ENCODE measurements at places on chromosomes 3 and 15.

DNA sequence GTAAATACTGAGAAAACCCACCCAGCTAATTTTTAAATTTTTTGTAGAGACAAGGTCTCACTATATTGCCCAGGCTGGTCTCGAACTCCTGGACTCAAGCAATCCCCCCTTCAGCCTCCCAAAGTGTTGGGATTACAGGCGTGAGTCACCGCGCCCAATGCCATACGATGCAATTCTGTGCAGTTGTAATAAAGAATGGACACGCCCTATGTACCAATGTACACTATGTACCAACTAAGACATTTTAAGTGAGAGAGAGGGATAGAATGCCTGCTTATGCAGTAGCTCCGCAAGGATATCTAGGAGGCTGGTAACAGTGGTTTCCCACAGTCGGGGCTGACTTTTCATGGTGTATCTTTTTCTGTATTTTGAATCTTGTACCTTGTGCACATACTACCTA is 14.6 kb downstream of the ZNF710 start:
- DNase-seq: no peak

- peak; percentile 46 for DNase-seq
Observed at GRCh38 chr3:16300307-16300706, 35.3 kb downstream of the OXNAD1 start.

DNA sequence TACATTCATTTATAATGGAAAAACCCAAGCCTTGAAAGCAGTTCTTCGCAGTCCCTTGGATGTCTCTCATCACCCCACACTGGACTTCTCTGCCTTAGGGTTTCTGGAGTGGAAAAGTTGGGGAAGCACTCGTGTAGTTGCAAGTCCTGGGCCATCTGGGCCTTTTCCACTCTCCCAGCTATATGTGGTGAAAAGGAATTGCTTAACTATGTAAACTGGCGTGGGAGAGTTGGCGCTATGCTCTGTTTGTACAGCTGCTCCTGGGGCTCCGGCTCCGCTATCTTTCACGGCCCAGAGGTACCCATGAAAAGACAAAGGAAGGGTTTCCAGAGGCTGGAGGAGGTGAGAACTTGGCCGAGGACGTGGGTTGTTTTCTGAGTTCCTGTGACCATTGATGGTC is 81.1 kb upstream of the MYZAP start:
- no peak for DNase-seq

- DNase-seq: no peak
Observed at GRCh38 chr15:68834346-68834745, 13.7 kb upstream of the ANP32A start.

DNA sequence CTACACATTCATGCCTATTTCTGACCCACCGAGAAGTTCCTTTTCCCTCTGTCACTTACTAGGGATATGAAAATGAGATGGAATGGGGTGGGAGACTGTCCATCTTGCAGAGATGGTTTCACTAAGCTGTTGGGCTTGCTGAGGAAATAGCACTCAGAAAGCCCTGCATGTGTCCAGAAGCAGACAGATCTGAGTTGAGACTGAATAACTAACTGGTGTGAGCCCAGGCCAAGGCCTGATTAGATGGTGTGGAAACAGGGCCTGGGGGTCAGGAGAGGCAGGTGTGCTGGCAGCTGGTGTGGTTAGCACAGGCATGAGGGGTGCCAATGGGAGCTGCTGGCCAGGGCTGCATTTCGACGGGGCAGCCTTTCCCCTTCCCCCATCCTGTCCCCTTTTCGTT is 72.1 kb downstream of the CLSTN2 start:
- DNase-seq: no peak

GRCh38 chr15:34109797-34110663 is 8.1 kb downstream of the PGBD4 start:
- DNase-seq: peak; percentile 44

DNA sequence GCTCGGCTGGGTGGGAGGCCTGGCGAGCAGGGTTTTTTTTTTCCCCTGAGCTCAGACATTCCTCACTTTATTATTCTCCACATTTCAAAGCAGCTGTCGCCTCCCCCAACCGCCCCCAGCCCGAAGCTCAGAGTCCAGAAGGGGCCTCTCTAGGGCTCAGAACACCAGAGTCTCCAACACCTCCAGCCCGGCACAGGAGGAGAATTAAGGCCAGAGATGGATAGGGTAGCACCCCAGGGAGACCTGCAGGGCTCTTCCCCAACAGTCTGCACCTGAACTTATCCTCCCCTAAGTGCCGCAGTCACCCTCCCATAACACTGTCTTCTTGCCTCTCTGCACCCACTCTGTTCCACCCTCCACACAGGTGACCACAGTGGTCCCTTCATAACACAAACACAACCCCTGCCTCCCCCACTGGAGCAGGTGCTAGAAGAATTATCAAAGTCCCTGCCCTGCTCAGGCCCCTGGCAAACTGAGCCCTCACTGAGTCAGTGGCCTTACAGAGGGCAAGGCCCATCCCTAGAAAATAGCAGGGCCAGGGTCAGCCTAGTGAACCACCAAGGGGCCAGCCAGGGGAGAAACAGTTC is 14.1 kb downstream of the MYL3 start:
- DNase-seq: no peak

- DNase-seq: peak; percentile 90
Observed at GRCh38 chr3:194312743-194313281, 38.3 kb downstream of the CPN2 start.

DNA sequence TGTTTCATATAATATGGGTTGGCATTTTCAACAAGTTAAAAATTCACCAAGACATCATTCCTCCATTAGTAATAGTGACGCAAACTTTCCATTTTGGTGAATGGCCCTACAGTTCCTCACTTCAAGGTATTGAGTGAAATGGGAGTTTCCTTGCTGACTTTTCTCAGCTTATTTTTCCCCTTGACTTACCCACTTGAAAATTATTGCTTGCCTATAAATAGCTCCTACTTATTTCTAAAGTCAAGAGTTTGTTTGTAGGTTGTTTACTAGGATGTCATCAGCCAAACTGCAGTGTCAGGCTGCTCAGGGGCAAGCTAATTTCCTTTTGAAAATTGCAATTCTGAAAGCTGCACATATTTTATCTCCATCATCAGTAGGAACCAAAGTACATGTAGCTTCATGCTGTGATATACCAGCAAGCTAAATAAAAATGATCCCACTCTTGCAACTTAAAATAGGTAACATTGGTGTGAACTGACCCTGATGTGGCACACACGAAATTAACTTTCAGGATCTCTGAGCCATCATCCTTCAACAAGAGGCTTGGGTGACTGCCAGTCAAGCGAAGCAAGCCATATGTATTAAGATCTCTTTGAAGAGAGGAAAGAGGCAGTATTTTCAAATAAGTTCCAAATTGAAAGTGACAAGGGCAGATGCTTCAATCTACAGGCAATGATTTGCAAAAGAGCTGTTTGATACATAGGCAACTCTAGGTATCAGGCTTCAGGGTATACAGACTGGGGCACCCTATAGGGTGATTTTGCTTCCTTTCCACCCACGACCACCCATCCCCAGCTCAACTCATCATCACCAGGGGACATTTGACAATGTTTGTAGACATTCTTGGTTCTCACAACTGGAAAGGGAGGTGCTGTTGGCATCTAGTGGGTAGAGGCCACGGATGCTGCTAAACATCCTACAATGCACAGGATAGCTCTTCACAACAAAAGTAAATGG is 66.8 kb upstream of the RASGRP1 start:
- DNase-seq: no peak
